ENCODE measurements at places on chromosomes 7 and 10. TPM values are rescaled to one million over a fixed set of nuclear protein-coding genes. Genes with fewer than 3 reads are reported as not detected.

GRCh38 chr7:26652401-26653100 lies 211.8 kb downstream of the SKAP2 start:
- DNase-seq: no peak

DNA sequence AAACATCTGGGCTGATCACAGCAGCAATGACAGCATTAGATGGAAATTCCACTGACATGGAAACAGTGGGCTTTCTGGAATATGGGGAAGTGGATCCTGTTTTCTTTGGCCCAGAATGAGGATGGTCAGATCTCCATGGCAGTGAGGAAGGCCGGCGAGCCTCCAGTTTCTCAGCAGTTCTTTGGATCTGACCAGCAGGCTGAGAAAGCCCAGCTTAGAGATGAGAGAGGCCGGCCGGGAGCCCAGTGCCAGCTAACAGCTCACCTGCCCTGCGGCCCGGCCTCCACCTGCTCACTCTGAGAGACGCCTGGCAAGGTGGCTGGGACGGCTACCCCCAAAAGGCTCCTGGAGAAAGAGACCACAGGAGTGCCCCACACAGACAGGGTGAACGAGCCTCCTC lies 24.2 kb downstream of the GPER1 start:
- no peak for DNase-seq

GRCh38 chr7:33841705-33842129 lies 63.6 kb upstream of the BMPER start:
- no peak for DNase-seq

DNA sequence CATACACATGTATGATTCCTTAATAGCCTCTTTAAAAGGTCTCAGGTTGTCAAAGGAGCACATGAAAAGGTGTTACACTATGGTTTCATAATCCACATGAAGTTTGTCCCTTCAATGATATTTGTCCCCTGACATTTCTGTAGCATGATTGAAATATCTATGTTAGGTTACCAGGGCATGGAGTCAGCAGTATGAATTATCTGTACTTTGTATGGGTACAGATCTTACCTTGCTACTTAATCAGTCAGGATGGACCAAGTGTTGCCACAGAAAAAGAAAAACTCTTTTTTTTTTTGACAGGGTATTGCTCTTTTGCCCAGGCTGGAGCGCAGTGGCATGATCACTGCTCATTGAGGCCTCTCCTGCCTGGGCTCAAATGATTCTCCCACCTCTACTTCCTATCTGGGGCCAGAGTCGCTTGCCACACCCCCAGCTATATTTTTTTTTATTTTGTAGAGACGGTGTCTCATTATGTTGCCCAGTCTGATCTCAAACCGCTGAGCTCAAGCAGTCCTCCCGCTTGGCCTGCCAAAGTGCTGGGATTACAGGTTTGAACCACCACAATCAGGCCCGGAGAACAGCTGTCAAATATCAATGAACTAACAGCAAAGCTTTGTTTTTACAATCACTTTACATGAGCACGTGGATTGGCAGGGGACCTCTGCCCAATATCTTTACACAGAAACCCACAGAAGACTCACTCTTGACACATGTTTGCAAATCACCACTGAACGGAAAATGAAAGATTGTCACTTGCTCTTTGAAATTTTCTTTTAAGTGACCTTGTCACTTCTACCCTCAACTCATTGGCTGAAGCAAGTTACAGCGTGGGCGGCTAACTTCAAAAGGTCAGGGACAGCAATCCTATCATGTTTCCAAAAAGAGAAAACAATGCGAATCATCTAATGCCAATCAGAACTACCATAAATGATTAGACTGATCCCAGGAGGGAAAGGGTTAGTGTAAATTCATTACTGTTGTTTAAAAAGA lies 140.2 kb downstream of the PRKG1 start:
- no peak for DNase-seq

- no peak for DNase-seq
Measured at GRCh38 chr7:2968176-2968575, 75.5 kb downstream of the CARD11 start.

DNA sequence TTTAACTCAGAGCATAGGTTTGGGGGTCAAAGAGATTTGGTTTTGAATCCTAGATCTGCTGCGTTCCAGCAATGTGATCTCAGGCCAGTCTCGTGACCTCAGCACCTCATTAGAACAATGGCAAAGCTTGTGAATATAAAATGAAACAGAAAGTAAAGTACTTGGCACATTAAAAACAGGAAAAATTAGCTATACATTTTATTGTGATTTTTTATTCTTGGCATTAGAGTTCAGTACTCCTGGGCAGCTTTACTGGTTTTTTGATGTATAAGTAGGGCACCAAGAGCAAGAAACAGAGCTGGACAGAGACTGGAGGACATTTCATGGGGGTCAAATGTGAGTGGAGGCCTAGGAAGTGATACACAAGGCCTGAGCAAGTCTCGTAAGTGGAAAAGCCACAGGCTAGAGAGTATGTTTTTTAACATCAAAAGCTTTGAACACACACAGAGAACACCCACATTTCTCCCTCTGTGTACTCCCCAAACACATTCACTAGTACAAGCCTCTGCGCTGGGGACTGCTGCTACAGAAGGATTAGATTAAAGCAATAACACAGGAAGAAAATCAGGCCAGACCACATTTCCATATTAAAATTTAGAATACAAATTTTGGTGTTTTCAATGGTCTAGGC lies 157.2 kb upstream of the SLC25A13 start:
- no peak for DNase-seq

DNA sequence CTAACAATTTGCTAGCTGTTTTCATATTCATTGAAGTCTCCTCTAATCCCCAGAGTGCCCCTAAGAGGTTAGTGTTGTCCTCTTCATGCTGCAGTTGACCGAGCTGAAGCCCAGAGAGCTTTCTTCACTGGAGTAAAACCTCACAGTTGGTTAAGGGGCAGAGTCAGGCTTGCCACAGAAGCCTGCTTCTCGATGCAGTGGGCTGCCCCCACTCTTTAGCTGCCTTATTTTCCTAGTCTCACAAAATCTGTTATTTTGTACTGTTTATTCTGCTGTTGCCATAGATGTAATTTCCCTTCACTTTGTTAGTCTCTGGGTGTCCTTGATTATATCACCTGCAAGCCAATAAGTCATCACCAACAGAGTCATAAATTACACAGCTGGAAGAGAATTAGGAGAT lies 56.3 kb upstream of the ZPBP start:
- DNase-seq: no peak

DNA sequence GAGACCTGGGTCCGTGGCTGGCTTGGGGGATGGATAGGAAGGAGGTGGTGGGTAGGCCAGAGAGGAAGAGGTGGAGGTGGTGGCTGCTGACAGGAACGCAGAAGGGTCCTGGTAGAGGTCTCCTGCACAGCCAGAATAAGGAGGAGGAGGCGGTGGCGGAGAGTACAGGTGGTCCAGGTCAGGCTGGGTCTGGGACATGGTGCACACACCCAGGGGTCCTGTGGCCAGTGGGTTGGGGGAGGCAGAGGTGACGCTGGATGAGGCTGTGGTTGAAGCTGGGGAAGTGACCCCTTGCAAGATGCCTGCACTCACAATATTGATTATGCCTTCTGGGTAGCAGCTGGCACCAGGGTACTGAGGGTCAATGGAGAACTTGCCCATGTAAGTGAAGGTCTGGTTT lies 2.2 kb downstream of the EGR2 start:
- DNase-seq: no peak

CCL26 gene
- total RNA-seq: not detected

PRPS1L1 gene
- not detected for total RNA-seq

UPP1 gene
- 16.9 TPM for total RNA-seq
